ENCODE measurements at places on chromosomes 13 and 19.

- DNase-seq: no peak
These were observed 27.7 kb downstream of the TUBA3C start for GRCh38 chr13:19153782-19154450.

DNA sequence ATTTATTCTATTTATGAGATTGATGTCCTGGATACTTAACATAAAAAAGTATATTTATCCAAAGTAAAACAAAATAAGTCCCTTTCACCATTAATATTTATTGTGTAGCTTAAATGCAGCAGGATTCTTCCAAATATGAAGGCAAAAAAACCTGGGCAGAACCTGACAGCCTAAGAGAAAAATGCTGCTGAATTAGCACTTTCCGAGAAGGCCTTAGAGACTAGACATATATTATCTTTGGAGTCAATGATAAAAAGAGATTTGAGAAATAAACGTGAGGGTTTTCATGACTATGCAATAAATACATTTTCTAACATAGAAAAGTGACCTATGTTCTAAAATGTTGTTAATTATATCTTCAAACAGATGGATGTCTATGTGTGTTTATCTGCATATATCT, 566.9 kb downstream of the PCDH9 start:
- DNase-seq: no peak

- no peak for DNase-seq
These were observed 79.4 kb downstream of the MAP4K1 start for GRCh38 chr19:38538386-38538785.

GRCh38 chr13:95533545-95534160, 18.9 kb upstream of the CLDN10 start:
- DNase-seq: no peak

DNA sequence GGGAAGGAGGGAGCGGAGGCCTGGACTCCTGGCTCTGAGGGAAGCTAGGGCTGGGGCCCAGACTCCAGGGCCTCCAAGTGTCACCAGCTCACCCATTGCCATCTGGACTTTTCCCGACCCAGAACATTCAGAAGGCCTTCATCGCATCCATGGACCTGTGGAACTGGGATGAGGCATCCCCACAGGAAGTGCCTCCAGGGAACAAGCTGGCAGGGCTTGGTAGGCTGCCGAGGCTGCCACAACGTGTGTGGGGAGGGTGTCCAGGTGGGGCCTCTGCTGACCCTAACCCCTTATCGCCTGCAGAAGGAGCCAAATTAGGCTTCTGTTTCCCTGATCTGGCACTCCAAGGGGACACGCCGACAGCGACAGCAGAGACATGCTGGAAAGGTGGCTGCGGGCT, 767 bp downstream of the ETV2 start:
- no peak for DNase-seq

DNA sequence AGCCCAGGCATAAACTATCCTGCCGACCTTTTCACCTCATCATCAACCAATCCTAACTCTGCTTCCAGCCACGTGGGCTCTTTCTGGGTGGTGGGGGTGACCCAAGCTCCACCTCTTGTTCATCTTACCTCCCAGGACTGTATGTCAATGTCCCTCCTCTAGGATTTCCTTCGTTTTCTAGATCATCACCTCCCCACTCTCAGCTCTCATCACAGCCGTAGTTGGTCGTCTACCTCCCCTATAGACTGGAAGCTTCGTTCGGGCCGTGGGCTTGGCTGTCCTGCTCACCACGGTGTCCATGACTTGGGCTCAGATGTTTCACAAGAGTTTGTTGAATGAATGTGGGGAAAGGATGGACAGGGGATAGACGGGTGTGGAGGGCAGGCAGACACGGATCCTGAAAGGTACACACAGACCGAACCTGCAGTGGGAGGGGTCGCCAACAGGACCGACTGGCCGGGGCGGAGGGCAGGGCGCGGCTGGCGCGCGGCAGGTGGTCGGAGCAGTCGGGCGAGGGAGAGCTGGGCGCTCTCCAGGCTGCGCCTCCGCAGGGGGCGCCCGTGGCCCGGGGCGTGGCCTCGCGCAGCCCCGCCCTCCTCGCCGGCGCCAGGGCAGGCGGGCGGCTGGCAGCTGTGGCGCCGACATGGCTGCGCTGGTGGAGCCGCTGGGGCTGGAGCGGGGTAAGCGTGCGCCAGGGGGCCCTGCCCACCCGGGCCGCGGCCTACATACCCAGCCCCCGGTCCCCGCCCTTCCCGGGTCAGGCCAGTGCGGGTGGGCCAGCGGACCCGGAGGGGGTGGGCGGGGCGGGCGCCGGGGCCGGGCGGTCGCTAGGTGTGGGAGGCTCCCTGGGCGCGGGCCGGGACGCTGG, at the start of gene LIN7B:
LIN7B (plus strand) TSS at position 609 of the 868 bp plus-strand sequence; CDS start at position 644, 35 bp downstream.
- DNase-seq: no peak

GRCh38 chr19:522726-523125, 8.8 kb upstream of the CDC34 start:
- DNase-seq: no peak

DNA sequence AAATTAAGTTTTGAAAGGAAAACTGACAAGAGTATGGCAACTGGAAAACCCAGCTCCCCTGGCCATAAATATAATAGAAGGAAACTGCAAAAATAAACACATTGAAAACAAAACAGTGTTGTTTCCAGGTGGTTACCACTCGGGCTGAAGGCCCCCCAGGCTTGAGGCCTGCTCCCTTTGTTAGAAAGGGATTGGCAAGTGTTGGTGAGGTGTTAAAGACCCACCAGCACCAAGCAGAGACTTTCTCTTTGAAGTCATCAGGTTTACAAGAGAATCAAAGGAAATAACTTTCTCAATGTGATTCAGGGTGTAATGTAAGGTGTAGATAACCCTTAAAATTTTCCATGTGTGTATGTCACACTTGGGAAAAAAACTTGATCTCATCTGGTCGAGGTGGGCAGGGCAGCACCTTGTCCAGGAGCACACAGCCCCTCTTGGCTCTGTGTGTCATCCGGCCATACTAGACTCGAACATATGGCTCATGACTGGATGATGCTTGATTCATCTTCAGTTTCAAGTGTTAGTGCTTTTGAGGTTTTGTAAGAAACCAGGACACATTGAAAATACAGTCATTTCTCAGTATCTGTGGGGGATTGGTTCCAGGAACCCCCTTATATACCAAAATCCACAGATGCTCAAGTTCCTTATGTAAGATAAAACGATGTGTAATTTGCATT, 7.8 kb downstream of the ACTN4 start:
- DNase-seq: no peak

GRCh38 chr19:6732803-6733337, 4.5 kb downstream of the GPR108 start:
- DNase-seq: no peak

DNA sequence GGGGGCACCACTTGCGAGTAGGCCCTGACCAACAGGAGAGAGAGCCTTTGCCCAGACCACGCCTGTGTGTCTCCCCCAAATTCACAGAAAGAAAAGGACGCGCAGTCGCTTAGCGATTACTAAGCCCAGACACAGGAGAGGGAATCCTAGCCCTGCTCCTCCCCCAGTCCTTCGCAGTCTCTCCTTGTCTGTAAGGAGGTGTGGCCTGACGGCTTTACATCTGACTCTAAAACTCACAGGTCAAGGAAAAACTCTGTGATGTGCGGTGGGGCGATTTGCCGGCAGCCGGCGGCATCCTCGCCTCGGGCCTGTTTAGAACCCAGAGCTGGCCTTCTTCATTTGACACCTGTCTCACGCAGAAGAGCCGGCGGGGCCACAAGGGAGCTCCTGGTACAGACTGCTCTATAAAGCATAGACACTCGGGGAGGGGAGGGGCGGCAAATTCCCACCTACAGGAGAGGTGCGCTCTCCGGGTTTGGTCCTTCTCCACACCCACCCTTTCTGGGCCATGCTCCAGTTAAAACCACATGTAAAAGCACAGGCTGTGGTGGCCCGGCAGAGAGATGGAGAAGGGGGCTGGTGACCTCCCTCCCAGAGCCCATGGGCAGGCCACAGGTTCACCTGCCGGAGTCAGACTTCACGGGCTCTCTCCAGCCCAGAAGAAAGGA, 17.8 kb downstream of the GPR12 start:
- DNase-seq: no peak

DNA sequence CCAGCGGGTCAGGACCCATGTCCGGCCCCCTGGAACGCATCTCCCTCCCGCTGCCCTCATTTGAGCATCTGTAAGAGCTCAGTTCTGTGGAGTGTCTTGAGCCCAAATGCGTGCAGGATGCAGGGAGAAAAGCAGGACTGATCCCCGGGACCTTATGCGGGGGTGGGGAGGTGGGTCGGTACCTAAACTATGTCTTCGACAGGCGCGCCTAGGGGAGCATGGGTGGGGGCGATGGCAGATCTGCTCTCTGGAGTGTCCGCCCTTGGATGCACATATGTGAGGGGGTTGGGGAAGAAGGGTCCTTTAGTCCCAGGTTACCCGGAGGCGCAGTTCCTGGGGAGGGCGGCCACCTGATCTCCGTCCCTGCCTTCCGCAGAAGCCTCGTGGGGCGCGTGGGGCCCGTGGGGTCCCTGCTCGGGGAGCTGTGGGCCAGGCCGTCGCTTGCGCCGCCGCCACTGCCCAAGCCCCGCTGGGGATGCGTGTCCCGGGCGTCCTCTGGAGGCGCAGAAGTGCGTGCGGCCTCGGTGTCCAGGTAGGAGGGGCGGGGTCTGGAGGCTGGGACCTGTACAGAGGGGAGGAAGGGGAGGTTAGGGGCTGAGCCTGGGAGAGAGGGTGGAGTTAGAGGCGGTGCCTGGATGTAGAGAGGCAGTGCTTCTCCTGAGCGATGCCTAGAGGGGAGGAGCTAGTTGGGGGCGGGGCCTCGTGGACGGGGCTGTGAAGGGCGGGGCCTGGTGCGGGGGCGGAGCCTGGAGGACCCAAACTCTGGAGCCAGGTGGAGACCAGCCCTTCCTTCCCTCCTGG, 2.9 kb downstream of the CILP2 start:
- peak; percentile 46 for DNase-seq

DNA sequence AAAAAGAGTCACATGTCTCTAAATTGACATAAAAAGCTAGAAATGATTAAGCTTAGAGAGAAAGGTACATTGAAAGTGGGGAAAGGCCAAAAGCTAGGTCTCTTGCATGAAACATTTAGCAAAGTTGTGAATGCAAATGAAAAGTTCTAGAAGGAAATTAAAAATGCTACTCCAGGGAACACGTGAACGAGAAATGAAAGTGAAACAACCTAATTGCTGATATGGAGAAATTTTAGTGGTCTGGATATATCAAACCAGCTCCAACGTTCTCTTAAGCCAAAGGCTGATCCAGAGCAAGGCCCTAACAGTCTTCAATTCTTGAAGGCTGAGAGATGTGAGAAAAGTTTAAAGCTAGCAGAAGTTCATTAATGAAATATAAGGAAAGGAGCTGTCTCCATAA, 419.8 kb downstream of the SLITRK6 start:
- DNase-seq: no peak

- DNase-seq: no peak
These were observed 4.3 kb downstream of the DMKN start for GRCh38 chr19:35509018-35509652.

GRCh38 chr13:112675366-112675756, 14.5 kb upstream of the ATP11A start:
- no peak for DNase-seq

DNA sequence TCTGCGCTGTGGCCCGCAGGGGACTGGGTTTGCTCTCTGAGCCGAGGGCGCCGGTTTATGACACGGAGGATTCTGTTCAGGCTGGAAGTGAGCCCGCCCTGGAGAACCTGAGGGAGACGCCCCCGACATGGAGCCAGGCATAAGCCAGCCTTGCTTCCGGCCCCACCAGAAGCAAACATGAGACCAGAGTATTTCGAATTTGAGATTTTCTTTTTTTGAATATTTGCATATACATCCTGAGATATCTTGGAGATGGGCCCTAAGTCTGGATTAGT, 72.9 kb downstream of the KDM4B start:
- no peak for DNase-seq

GRCh38 chr13:21964686-21965085, 293.8 kb downstream of the FGF9 start:
- DNase-seq: no peak

- no peak for DNase-seq
These were observed 8.9 kb downstream of the FLT1 start for GRCh38 chr13:28485996-28486543.

GRCh38 chr13:44507639-44508038, 68.5 kb downstream of the TSC22D1 start:
- no peak for DNase-seq

DNA sequence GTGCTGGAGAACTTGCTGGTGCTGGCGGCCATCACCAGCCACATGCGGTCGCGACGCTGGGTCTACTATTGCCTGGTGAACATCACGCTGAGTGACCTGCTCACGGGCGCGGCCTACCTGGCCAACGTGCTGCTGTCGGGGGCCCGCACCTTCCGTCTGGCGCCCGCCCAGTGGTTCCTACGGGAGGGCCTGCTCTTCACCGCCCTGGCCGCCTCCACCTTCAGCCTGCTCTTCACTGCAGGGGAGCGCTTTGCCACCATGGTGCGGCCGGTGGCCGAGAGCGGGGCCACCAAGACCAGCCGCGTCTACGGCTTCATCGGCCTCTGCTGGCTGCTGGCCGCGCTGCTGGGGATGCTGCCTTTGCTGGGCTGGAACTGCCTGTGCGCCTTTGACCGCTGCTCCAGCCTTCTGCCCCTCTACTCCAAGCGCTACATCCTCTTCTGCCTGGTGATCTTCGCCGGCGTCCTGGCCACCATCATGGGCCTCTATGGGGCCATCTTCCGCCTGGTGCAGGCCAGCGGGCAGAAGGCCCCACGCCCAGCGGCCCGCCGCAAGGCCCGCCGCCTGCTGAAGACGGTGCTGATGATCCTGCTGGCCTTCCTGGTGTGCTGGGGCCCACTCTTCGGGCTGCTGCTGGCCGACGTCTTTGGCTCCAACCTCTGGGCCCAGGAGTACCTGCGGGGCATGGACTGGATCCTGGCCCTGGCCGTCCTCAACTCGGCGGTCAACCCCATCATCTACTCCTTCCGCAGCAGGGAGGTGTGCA, 587 bp downstream of the S1PR4 start:
- DNase-seq: no peak

- DNase-seq: no peak
These were observed 13.0 kb downstream of the LRP3 start for GRCh38 chr19:33207040-33207620.

- no peak for DNase-seq
These were observed 11.2 kb downstream of the CEBPA start for GRCh38 chr19:33290956-33291622.

GRCh38 chr13:47418206-47418920, 521.5 kb upstream of the HTR2A start:
- no peak for DNase-seq

GRCh38 chr13:41267106-41267505, 3.7 kb upstream of the MTRF1 start:
- DNase-seq: no peak

GRCh38 chr19:38046254-38047048, 139.4 kb downstream of the SIPA1L3 start:
- DNase-seq: no peak

GRCh38 chr13:31967155-31967554, 64.4 kb upstream of the FRY start:
- DNase-seq: no peak

GRCh38 chr19:31976775-31977536, 368.5 kb upstream of the ZNF507 start:
- no peak for DNase-seq

GRCh38 chr13:110424569-110425443, 117.7 kb downstream of the COL4A2 start:
- DNase-seq: no peak

- no peak for DNase-seq
These were observed 8.7 kb downstream of the EML2 start for GRCh38 chr19:45630463-45630862.

Measured in stimulated activated CD4-positive, alpha-beta T cell treated with anti-CD3 and anti-CD28 coated beads, Interleukin-1b, Interleukin-23, amount 100 ng/mL, for 1 hour (primary cell).